ENCODE measurements at places on chromosomes 16 and 17.
A peak's percentile ranks its signal among the peaks of the same experiment; 100 is the strongest.

DNA sequence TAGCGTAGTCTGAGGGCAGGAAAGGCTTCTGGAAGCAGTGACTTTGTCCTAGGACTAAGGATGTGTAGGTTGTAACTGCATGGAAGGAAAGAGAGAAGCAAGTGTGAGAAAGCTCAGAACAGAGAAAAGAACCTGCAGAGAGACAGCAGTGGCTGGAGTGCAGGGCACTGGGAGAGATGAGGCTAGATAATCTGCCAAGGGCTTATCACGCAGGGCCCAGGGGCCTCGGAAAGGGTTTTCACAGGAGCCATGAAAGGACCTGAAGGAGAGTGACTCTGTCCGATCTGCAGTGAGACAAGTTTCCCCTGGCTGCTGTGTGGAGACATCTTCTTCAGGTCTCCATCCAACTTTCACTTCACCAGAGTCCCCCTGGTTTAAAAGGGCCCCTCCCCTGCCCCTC, 7.1 kb upstream of the SRCAP start:
- DNase-seq, result no peak

GRCh38 chr16:81505011-81505661, 60.5 kb downstream of the CMIP start:
- DNase-seq, result peak; percentile 33

DNA sequence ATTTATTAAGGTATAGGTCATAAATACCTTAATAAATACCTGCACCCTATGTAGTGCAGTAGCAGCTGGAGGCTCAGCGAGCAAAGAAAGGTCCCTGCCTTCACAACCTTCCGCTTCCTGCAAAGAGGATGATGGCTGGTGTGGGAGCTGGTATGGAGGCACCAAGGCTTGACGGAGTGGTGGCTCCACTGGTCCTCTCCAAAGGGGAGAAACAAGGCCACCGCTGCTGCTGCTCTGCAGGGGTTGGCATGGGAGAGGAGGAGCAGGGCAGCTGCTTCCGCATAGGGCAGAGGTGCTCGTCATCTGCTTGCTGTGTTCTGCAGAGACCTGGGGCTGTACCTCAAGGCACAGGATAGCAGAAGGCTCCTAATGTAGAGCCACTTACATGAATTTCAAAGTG, 52.8 kb downstream of the NDEL1 start:
- DNase-seq, result no peak

- DNase-seq, result no peak
Measured at GRCh38 chr16:79932572-79932971, 332.0 kb upstream of the MAF start.

GRCh38 chr17:44900894-44901293, 1.6 kb upstream of the EFTUD2 start:
- DNase-seq, result no peak

DNA sequence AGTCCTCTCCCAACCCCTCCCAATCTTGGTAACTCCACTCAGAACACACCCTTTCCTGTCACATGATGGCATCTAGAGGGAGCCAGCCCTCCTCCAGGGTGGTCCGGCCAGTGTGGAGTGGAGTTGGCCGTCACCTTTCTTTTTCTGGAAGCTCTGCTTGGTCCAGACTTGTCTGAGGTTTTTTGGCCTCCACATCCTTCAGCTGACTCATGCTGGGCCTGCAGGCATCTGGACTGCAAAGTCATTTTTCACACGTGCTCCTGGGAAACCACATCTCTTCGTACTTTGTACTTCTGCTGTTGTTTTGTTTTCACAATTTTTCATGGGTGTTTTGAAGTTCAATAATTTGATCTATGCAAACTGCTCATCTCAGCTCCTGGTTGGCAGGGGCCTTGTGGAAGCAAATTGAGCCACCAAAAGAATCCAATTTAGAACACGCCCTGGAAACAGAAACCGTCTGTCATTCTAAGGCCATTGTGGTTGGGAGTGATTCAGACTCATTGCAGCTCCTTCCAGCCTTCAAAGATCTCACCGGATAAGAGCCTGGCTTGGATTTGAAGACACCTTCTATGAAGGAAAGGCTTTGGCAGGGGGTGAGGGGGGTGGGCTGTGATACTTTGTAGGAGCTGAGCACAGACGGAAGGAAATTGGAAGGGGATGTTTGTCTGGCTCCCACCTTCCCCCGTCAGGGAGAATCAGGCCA, 42.4 kb upstream of the NF1 start:
- DNase-seq, result no peak

GRCh38 chr17:48558057-48558830, 13.3 kb upstream of the HOXB2 start:
- DNase-seq, result no peak

DNA sequence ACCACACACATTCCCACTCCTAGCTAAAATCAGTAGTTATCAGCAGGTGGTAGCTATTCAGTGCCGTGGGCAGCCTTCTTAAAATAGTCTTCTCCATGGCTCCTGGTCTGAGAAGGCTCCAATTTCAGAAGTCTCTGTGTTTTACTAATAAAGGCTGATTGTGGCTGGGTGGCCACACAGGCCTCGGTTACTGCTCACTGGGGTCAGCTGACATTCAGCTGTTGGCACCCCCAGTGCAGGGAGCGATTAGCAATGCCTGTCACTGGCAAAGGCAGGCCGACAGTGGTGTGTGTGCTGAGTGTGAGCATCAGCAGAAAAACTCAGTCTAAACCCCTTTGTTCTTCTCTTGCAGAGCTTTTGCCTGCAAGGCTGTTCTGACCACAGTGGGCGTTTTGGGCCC, 16.6 kb upstream of the DBNDD1 start:
- no peak for DNase-seq

GRCh38 chr16:9978160-9978725, 204.0 kb downstream of the GRIN2A start:
- no peak for DNase-seq

- DNase-seq, result no peak
Measured at GRCh38 chr17:74271901-74272561, 2.0 kb upstream of the DNAI2 start.

DNA sequence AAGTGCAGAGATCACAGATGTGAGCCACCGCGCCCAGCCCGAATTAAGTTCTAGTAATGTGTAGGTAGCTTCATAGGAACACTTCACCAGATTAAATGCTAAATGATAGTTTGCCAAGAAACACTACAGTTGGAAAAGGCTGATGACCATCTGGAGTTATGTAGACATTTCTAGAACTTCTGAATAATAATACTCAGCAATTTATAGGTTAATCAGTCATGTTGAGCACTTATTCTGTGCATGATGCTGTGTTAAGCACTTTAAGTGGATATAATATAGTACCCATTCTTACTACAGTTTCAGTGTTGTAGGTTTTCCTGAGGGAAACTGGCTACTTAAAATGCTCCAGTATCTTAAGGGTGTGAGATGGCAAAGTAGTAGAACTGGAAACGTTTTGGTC, 45.2 kb downstream of the NUP93 start:
- DNase-seq, result no peak

GRCh38 chr17:8785547-8786413, 13.4 kb downstream of the MFSD6L start:
- DNase-seq, result no peak

DNA sequence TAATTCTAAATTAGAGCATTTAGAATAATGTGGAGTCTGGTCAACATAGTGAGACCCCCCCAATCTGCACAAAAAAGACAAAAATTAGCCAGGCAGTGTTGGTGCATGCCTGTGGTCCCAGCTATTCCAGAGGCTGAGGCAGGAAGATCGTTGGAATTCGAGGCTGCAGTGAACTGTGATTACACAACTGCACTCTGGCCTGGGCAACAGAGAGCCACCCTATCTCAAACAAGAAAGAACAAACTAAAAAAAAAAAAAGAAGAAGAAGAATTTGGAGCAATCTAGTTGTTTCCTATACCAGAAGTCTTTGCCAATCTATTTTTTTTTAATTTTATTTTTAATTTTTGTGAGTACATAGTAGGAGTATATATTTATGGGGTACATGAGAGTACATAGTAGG, 6.0 kb downstream of the CETP start:
- no peak for DNase-seq

DNA sequence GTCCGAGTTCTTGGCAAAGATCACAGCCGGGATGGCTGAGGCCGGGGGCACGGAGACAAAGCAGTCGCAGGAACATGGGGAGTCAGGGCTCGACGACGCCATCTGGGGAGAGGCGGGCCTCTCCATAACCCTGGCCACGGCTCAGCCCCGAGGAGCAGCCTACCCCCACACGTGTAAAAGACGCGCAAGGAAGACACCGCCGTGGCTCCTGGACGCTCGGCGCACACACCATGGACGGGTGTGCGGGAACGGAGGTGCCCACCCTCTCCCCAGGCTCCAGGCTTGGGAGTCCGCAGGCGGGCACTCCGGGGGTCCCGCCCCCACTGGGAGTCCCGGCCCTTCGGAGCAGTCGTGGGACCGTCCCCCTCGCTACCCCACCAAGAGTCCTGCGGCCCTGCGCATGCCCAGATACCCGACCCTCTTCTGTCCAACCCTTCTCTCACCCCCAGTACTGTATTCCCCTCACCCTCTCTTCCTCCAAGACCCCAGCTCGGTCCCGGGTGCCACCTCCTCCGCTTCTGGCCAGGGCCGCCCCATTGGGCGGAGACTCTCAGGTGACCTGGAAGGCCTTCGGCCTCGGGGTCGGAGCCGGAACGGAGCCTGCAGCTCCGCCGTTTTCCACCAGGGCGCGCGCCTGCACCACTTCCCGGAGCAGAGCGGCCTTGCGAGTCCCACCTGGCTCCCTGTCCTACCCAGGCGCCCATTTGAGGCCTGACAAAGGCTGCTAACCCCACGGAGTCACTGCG, at the start of gene SCRN2:
Gene SCRN2 (minus strand): TSS at position 532 of the 746 bp plus-strand sequence. CDS start 430 bp downstream, at position 102.
- DNase-seq, result peak; percentile 81

GRCh38 chr17:19464031-19465026, 53.3 kb downstream of the RNF112 start:
- no peak for DNase-seq

GRCh38 chr16:74570412-74571301, 36.3 kb downstream of the GLG1 start:
- DNase-seq, result no peak

DNA sequence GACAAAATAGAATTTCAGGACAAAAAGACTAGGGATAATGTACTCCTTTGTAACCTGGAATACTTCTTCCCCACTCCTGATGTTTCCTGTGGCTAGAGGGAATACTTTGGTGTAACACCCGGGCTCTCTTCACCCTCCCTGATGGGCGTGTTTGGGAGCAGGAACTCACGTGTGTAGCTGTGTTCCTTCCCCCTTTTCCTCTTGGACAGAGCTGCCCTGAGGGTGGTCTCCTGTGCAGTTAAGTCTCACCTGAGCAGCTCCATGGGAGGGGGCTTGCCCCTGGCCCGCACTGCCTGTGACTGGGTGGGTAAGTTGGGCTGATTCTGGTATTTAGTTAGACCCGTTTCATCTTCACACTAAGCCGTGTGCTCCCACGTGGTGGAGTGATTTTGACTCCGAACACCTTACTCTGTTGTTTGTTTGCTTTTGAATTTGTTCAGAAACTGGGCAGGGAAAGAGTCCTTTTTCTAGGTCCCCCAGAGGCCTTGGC, 87.9 kb downstream of the OR1D5 start:
- DNase-seq, result no peak

DNA sequence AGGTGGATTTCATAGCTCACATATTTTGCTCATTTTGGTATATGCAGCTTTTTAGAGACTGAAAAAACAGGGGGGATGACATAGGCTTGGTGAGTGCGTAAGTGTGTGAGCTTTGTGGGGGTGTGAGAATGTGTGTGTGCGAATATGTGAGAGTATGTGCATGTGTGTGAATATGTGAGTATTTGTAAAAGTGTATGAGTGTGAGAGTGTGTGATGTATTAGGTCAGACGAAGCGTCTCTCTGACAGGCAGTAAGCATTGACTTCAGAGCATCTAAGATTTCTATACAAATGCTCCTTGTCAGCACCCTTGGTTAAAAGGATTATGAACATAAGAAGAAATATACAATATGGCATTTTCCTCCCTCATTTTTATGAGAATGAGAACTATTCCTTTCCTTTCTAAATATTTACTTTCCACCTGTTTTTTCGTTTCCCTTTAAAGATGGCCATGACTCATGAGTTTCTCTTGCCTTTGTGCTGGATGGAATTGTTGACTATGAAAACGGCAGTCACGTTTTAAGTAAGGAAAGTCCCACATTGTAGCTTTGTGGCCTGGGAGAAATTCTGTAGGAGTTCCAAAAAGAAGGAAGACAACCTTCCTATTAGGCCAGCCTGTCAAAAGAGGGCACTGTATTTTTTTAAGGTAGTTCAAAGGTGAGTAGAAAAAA, 276.4 kb downstream of the FOXL1 start:
- DNase-seq, result no peak
